ENCODE measurements at places on chromosomes 1 and 21.

DNA sequence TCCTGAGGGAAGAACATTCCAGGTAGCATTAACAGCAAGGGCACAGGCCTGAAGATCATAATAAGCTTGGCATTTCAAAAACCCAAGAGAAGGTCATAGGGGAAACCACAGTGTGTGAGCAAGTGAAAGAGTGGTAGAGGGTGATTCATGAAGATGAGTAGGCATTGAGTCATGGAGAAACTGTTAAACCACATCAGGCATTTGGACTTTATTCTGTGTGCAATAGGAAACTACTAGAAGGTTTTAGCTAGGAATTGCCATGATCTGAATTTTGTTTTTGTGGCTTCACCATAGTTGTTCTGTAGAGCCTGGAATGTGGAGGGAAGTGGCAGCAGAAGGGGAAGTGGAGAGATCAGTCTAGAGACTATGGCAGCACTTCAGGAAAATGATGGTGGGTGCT, 359.0 kb upstream of the PTBP2 start:
- no peak for DNase-seq

GRCh38 chr21:17359781-17360180, 153.1 kb upstream of the CXADR start:
- DNase-seq = no peak

DNA sequence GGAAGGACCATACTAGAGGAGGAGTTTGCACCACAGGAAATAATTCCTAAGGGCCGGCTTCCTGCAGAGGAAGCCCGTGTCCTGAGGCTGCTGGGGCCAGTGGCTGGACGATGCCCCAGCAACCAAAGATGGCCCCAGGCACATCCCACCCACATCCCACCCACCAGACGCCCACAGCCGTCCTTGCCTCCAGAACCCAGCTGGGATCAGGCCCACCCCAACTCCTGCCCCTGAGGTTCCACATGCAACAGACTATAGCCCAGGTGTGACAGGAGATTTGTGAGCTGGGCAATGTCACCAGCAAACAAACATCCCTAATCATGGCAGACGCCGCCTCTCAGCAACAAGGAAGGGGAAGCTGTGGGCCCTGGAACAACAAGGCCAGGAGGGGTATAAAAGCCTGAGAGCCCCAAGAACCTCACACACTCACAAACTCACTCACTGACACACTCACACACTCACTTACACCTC, at the start of gene KRTAP10-9:
TSS of gene KRTAP10-9 (plus strand) at position 421 of the 471 bp plus-strand sequence. CDS start 79 bp downstream, outside the sequence.
- no peak for DNase-seq

- DNase-seq = no peak
Measured at GRCh38 chr21:27104846-27105431, 138.1 kb upstream of the ADAMTS5 start.

DNA sequence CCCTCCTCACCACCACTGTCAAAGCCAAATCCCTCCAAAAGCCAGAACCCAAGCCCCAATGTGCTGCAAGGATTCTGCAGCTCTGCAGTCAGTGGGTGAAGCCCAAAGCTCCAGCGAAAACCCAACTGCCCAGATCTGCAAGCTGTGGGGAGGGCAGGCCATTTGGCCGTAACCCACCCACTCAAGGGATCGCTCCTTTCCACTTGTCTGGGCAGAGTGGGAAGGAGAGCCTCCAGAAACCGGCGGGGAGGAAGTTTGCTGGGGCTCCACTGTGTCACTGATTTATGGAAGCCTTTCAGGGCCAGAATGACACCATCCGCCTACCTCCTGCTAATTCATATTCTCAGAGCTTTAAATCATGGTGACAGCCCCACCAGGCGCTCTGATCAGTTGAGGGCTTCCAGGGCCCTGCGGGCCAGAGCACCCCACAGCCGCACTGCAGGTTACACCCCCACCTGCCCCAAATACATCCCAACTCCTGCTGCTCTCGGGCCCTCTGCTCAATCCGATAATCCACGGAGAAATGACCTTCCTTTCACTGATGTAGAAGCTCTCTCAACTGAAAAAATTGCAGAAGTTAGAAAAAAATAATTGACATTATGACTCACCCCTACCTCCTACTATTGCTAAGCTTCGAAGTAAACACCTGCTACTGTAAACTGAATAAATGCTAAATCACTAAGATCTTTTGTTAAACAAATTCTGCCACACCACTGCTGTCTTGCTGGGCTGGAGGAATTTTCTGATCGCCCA, 40.6 kb upstream of the RAB4A start:
- DNase-seq = no peak

DNA sequence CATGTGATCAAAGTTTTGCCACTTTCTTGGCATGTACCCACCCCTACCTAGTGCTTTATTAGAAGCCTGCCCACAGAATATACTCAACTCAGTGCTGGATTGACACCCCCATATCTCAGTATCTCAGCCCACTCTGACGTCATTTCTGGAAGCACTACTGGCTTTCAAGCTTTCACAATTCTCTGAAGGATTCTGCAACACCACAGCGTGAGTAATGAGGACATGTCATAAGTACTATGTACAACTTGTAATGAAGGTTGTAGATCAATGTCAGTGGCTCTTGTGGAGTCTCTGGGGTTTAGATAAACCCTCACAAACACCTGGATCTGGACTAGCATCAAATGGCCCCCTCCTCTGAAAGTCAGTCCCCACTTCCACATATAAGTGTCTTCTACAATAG, 57.2 kb downstream of the TNFSF4 start:
- no peak for DNase-seq

- DNase-seq = no peak
Measured at GRCh38 chr1:119808491-119808890, 2.8 kb downstream of the REG4 start.

DNA sequence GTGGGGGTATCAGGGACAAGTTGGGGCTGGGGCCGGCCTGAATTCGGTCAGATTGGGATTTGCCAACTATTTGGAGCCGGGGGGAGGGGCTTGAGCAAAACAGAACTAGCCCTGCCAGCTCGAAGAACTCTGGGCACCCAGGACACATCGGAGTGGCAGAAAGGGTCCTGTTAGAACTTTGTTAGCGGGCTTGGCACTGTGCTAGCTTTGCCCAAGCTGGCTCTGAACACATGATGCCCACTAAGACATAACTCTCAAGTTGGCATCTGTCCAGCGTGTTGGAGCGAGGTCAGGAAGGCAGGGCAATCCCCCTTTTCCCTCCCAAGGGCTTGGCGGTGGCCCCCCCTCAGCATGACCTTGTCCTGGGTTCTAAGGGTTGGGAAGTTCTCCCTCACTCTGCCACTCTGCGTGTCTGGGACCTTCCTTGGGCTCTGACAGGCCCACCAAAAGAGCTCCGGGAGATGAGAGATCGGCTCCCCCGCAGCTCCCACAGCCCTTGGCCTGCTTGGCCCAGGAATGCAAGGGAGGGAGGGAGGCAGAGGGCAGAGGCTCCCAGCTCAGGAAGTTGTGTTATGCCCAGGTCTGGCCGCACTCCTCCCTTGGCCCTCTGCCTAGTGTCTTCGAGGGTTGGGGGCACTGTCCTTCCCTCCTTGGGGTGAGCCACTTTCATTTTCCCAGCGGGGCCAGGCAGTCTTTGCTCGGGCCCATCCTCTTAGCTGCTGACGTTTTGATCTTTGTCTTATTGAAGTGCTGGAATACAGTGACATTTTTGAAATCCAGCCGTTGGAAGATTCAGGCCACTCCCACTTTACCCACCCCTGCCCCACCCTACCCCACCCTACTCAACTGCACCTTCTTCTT, 1.2 kb downstream of the LMNA start:
- no peak for DNase-seq

GRCh38 chr1:156118177-156118868, 3.8 kb downstream of the LMNA start:
- no peak for DNase-seq

DNA sequence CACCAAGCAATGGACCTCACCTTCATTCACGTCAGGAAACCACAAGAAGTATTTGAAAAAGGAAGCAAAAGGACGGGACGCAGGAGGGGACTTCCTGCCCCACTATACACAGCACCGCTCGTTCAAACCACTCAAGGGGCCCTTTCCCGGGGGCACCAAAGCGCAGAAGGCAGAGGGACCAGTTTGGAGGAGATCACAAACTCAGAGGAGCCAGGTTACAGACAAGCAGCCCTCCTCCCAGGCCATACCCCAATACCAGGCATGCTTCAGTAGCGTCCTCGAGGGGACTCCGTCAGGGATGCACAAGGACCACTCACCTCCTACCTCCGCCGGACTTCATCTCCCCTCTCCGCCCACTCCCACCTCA, 685 bp downstream of the CRTC2 start:
- DNase-seq = no peak

DNA sequence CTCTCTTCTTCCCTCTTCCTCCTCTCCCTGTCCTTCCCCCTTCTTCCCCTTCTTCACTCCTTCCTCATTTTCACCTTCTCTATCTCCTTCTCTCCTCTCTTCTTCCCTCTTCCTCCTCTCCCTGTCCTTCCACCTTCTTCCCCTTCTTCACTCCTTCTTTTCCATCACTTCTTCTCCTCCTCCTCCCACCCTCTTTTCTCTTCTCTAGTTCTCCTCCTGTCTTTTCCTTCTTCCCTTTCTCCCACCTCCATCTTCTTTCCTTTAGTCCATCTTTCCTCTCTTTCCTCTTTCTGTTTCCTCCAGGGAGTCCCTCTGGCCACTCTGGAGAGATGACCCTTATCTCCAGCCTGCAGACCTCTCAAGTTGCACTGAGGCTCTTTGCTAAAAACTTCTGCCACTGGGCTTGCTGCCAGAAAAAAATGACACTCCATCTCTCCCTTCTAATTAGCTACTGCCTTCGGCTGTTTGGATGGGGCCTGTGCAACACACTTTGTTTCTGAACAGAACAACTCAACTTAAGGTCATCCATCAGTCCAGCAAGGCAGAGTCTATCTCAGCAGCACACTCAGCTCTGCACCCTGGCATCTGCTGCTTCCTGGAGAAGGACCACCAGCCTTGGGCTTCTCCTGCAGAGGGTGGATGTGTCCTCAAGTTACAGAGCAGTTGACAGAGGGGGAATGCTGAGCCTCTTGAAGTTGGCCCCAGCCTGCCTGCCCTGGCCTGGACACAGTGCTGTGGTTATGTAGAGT, 538.8 kb downstream of the MATN1 start:
- no peak for DNase-seq

- DNase-seq = no peak
Measured at GRCh38 chr1:163137556-163138265, 65.0 kb downstream of the RGS5 start.

GRCh38 chr1:241167121-241167630, 189.8 kb downstream of the RGS7 start:
- DNase-seq = no peak

DNA sequence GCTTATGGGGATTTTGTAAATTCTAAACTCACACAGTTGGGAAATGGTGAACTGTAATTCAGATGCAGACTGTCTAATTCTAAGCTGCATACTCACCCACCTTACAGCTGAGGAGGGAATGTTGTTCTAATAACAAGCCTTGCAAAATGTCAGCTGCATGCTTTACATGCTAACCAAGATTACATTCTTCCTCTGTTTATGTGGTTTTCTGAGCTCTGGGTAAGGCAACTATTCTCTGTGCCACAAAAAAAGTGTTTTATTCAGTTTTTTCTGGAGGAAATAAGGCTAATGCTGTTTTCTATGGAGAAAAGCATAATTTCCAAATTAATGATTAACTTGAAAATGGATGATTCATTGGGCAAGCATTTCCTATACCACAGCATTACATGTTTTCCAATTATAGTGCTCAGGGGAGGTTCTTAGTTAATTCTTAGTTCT, 64.9 kb downstream of the RGS13 start:
- DNase-seq = no peak

- no peak for DNase-seq
Measured at GRCh38 chr21:25496825-25497482, 110.3 kb downstream of the MRPL39 start.

DNA sequence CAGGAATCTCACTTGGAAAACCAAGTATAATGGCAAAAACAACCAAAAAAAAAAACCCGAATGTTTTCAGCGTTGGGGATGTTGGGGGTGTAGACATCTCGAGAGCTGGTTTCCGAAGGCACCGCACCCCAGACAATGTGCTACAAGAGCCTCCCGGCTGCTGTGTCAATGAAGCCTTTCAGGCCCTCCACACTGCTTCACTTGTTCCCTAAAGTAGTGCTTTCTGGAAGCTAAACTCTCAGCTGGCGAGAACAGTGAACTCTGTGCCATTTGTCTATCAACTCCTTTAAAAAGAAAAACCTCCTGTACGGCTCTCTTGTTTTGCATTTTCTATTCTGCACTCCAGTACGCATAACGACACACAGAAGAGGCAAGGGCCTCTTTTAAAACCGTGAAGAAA, 32.5 kb downstream of the PLEKHO1 start:
- DNase-seq = no peak

DNA sequence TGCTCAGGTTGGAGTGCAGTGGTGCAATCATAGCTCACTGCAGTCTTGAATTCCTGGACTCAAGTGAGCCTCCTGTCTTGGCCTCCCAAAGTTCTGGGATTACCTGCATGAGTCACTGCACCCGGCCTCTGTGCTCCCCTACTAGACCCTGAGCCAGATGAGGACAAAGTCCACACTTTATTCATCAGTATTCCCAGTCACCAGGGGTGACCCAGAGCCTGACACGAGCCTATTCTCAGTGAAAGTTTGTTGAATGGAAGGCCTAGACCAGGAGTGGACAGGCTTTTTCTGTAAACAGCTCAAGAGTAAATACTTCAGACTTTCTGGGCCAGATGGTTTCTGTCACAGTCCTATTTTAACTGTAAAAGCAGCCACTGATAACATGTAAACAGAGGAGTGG, 68.2 kb downstream of the MAB21L3 start:
- no peak for DNase-seq

GRCh38 chr1:234745844-234746797, 136.1 kb upstream of the IRF2BP2 start:
- no peak for DNase-seq

- DNase-seq = no peak
Measured at GRCh38 chr1:147608596-147608995, 61.7 kb downstream of the ACP6 start.

DNA sequence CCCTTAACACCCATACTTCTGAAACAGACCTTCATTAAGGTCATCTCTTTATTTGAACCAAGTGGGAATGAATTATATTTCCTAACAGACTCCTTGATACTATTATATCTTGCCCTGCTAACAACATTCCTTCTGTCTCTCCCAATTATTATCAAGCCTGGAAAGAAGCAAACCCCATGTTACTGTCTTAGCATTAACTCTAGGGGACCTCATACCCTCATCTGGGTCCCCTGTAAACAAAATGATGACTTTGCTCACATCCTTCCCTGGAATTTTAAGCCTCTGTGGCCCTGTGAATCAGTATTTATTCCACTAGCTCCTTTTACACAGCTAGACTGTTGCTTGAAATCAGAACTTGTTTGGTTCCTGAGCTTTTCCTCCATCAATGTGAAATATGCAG, 38.3 kb upstream of the BCL10 start:
- DNase-seq = no peak

DNA sequence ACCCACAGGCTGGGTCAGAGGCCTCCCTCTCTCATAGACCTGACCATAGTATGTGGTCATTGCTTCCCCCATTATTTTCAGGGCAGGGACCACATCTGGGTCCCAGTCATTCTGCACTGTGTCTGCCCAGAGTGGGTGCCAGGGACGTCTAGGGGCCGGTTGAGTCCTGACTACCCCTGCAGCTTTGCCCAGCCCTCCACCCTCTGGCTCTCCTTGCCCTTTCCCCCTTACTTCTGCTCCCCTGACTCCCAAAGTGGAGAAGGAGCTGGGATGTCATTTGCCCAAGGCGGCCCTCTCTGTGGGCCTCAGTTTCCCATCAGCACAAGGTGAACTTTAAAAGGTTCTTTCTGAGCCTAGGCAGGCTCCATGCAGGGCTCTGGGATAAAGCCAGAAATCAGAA, 4.3 kb upstream of the TTC22 start:
- no peak for DNase-seq

- no peak for DNase-seq
Measured at GRCh38 chr1:63157085-63157484, 165.3 kb upstream of the FOXD3 start.

GRCh38 chr1:160631983-160632625, 14.7 kb downstream of the SLAMF1 start:
- DNase-seq = no peak
